Activated CD8-positive, alpha-beta memory T cell treated with anti-CD3 and anti-CD28 coated beads for 4 hours (primary cell): ENCODE measurements at places on chromosomes 3 and 15.

GRCh38 chr3:5644773-5645670 is 457.5 kb downstream of the EDEM1 start:
- no peak for DNase-seq

GRCh38 chr3:141949972-141950371 is 73.5 kb downstream of the ATP1B3 start:
- DNase-seq = no peak

DNA sequence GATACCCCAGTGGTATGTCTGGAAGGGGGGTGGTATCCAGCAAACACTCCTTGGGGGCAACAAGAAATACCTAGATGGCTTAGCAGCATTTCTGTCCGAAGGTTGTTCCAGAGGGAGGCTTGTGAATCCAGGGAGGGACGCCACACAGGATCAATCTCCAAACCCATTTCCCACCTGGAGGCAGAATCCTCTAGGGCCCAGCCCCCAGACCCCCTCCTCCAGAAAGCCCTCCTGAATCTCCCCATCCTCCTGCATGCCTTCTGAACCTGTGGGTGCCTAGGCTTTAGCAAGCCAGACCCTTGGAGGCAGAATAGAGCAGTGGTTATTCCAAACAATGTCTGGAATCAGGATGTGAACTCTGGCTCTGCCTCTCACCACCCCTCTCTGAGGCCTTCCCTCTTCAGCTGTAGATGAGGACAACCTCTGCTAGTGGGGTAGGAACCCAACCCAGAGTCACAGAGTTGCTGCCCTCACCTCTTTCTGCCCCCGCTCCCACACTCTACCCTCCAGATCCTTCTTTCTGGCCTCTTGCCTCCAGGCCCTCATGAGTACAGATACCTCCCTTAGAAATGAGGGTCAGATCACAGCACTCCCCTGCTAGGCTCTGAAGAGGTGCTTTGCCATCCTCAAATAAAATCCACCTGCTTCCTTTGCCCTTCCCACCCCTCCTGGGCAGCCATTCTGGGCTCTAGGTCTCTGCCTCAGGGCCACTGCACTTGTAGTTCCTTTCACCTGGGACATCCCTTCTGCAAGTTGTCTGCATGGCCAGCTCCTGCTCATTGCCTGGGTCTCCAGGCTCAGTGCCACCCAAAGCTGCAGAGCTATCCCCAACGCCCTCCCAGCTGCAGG is 8.1 kb downstream of the CISH start:
- no peak for DNase-seq

- DNase-seq = no peak
These were observed 21.0 kb upstream of the CACNA1D start for GRCh38 chr3:53473422-53473821.

DNA sequence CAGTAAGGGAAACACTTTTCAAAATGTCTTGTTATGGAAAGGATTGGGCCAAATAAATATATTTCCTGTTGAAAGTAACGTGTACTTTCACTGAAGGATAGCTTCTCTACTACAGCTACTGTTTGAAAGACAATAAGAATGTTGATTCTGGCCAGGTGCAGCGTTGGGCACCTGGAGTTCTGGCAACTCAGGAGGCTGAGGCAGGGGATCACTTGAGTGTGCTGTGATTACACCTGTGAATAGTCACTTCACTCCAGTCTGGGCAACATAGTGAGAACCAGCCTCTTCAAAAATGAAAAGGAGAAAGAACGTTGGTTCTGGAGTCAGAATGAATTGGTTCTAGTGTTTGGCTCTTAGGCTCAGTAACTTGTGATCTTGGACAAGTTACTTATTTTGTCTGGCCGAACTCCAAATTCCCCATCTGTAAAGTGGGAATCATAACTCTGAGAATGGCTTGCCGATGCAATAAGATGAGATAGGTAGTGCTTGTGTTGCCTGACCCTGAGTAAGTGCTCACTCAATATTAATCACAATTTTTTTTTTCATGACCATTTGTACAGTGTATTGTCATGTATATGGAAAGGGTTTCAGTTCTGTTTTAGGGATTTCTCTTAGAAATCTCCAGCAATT is 310.8 kb downstream of the PTPRG start:
- DNase-seq = no peak
